ENCODE measurements at places on chromosomes 12 and 14.

- no peak for DNase-seq
Observed at GRCh38 chr12:70784042-70784668, 136.4 kb downstream of the PTPRR start.

DNA sequence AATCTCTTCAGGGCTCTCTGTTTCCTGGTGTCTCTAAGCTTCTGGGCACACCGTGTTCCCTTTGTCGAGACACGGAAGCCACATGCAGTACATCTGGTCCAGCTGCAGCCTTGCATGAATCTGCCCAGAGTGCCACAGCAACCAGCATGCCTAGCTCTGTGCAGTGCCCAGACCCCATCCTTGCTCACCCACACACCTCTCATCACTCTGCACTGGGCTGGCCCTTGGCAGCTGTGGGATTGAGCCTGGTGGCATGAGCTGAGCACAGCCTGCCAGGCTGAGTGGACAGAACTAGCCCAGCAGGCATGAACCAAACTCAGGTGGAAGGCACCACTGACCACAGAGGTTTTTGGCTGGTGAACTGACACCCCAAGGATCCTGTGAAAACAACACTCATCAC, 279.9 kb downstream of the ATXN7L3B start:
- DNase-seq = no peak

DNA sequence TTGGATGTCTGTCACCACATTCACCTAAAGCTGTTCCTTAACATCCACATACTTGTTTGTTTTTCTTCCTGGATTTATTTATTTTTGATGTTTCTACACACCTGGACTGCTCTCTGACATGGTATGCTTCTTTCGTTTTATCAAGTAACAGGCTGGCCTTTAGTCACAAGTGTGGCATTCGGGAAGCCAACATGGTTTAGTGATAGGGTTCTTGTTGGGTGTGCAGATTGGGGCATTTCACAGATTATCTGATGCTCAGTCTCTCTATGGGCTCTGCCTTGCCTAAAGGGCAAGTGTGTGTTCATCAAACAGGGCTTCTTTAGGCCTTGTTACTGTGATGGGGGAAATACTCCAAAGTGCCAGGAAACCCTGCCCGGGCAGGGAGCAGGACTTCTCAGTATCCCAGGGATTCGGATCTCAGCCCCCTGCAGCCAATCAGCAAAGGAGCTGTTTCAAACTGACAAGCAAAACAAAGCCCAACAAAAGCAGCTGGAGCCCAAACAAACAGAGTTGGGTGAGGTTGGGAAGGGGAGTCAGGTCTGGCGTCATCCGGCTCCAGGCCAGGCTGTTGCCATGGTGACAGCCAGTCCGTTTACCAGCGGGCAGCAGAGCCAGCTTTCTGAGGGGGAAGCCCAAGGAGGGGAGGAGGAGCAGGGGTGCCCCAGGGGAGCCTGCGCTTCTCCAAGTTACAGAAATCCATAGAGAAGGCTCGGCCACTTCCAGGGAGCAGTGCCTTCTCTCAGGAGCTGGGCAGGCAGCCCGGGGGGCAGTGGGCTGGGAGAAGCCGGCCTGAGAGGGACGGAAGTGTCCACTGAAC, 31.9 kb downstream of the FOS start:
- peak; percentile 78 for DNase-seq

DNA sequence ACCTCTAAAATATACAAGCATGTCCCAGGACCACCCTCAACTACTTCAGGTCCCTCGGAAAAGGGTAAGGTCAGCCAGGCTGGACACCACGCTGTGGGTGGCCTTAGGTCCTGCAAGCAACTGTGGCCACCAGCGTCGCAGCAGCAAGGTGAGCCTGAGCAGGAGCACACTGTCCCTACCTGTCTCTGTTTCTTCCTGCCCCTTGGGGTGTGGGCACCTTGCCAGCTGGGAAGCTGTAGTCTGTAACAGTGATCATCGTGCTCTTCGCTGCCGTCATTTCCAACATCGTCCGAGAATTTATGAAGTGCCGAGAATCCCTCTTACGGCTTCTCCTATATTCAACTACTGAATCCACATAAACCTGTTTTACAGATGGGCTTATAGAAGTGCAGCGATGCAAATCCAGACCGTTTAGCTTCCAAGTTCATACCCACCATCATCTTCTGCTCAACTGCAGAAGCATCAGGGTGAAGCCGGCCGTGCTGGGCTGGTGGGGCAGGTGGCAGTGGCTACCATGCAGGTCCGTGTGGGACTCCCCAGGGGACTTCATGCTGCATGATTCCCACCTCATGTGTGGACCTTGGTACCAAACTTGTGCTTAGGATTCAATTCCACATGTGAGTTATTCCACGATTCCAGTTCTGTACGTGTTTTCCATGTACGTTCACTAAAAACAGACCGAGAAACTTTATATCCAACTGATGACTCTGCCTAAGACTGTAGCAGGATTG, 361.3 kb upstream of the SFSWAP start:
- no peak for DNase-seq

GRCh38 chr12:28390206-28390605, 199.9 kb downstream of the CCDC91 start:
- peak; percentile 71 for DNase-seq

DNA sequence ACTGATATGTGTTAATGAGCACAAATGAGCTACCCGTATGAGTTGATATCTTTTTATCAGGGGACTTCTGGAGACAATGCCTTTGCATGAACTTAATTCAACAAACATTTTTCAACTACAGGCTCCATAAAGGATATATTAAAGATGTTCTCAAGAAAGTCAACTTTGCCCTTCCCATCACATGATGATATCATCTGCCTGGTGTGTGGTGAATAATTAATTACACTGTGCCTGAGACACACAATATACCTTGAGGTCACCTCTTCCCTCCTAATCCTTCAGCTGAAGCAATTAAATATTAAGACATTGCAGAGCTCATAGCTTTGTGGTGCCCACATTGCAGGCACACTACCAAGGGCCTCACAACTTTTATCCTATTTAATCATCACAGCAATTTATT, 22.3 kb upstream of the NTF3 start:
- no peak for DNase-seq

- no peak for DNase-seq
Observed at GRCh38 chr12:113519464-113520307, 48.0 kb upstream of the LHX5 start.

DNA sequence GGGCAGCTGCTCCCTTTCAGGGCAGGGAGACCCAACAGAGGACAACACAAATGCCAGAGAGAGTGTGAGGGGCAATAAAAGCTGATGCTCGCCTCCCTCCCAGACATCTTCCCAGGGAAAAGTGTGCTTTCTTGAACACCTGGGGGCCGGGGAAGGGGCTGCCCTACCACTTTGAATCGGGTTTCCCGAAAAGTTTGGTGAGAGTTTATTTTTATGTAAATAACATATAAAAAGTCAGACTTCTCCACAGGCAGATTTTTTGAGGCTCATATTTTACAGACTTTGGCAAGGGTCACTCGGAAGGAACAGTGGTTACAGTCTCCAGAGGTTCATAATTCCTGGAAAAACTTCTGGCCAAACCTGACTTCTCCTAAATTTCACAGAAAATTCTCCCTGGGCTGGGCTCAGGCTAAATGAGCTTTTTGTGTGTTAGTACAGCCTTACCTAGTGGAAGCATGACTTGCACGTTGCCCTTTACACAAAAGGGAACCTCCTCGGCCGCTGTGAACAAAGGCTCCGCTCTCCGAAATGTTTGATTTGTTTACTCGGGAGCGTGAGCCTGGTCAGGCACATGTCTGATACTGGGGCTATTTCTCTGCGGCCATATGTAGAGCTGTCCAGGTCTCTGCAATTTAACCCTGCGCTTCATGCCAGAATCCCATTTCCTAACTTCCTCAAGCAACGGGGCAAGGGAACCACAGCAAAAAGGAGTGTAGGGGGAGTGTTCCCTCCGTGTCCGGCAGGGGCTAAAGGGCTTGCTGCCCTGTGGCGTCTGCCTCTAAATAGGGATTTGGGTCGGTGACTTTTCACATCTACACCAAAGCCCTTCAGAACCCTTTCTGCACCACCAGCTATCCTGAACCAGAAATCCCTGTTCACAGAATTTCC, 3.4 kb downstream of the RTL1 start:
- DNase-seq = no peak

GRCh38 chr12:66387117-66387516, 84.8 kb downstream of the HELB start:
- no peak for DNase-seq

- no peak for DNase-seq
Observed at GRCh38 chr12:87376722-87377121, 652.5 kb downstream of the C12orf50 start.
